Ecto neural progenitor cell (in vitro differentiated cells): ENCODE measurements at places on chromosomes 7 and 10.

GRCh38 chr10:89392974-89393373 is 551 bp downstream of the IFIT1 start:
- DNase-seq, result no peak

- no peak for DNase-seq
These were observed 6.1 kb downstream of the CHRM2 start for GRCh38 chr7:136874393-136875032.

GRCh38 chr7:47192978-47193377 is 388.9 kb downstream of the TNS3 start:
- no peak for DNase-seq

DNA sequence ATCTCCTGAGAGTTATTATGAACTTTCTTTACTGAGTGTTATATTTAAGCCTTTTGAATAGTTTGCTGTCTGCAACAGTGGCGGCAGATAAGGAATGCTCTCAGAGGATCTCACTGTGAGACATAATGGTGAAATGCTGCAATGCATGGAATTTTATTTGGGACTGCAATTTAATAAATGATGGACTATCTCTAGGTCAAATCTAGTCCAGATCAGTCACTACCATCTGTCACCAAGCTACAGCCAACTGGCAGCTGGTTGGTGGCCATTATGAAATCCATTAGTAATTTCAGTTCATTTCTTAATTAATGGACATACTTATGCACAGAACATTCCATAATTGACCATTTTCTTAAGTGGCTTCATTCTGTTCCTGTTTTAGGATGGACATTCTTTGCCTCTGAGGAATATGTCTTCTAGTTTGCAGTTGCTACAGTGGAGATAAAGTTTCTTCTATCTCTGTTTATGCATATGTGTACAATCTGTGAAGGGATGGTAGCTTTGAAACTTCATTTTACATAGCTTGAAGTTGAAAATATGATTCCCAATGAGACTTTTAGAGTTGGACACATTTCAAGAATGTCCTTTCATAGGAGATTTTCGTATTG is 586.6 kb downstream of the SUGCT start:
- DNase-seq, result no peak

DNA sequence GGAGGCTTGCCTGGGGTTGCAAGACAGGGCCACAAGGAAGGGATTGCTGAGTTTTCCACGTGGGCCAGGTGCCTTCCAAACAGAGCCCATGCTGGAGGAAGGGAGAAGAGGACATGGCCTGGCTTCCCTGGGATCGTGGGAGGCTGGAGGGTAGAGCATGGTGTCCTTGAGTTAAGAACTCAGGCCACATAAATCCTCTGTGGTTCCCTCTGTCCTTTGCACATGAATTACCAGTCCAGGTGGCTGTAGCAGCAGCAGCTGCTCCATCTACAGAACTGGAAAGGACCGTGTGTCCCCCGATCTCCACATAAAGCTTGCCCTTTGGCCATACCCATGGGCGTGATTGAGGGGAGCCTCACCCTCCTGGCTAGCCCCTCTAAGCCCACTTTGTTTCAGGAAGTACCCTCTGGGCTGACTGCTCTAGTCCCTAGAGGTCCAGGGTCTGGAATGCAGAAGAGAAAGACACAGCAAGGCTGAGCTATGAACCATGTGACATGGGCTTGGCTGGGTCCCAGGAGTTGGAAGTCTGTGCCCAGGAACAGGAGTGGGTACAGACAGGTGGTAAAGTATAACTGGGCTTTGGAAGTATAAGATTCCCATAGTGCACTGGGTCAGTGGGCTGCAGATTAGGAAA is 84.9 kb downstream of the C10orf105 start:
- no peak for DNase-seq

DNA sequence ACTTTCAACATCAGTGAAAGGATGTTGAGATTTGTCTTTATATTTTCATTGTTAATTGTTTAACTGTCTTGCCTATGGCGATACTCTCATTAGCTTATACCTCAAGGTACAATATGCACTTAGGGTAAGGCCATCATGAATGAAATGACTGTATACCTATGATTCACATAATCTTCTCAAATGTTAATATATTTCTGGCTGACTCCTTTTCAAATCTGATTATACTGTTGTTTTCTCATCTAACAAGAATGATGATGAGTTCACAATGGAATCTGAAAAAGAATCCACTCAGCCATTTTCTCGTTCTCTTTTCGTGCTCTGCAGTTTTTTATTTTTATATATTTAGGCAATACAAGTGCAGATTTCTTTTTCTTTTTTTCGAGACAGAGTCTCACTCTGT is 159.1 kb downstream of the ARHGAP12 start:
- no peak for DNase-seq
